Osteoblast (primary cell): ENCODE measurements at places on chromosomes 1 and 21. TPM values are rescaled to one million over a fixed set of nuclear protein-coding genes. Genes with fewer than 3 reads are reported as not detected.
A peak's percentile ranks its signal among the peaks of the same experiment; 100 is the strongest.

DNA sequence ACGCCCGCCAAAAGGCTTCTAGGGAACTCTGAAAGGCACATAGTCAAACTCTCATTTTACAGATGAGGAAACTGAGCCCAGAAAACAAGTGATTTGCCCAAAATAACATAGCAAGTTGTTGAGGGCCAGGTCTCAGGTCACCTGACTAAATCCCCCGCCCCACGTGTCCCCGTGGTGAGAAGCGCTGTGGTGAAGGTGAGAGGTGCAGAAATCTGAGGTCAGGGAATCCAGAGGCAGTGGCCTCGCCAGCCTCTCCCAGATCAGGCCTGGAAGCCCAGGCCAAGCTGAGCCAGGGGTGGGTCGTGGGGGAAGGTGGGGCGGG, 5.1 kb downstream of the HDGF start:
- no peak for DNase-seq

DNA sequence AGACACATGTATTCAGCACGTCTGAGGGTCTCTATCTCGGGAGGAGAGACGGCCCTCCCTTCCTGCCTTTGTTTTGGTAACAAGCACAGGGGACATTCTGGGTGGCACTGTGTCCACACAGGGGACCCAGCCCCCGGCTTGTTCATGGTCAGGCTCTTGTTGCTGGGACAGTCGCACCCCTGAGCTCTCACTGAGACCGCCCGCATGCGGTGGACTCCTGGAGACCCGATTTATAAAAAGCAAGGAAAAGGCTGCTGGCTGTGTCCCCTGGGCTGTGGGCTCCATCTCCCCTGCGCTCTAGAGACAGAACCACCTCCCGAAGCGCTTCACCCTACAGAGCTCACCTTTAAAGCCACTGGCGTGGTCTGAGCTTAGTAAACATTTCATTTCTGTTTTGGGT, 103.4 kb downstream of the WDR4 start:
- DNase-seq = peak; percentile 69

The TINAGL1 gene
- total RNA-seq = 31.5 and 50.3 TPM in 2 replicates

DNA sequence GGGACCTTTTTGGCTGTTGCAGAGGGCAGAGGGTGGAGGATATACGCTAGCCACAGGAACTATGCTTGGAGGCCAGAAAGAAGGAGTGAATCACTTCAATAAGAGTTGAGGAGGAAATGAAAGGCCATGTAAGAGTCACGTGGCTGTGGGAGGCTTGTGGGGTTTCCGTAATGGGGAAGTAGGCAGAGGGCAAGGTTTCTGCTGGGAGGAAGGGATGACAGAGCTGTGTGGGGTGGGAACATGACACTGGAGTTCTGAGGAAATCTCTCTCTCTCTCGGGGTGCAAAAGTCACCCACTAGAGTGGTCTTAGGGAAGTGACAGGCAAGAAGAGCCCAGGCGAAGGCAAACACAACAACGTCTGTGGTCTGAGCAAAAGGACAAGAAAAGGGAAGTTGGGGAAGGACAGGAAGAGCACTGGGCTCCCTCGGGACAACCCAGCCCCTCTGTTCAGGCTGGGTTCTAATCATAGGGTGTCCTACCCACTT, 3.9 kb upstream of the CD1C start:
- DNase-seq = no peak

The F13B gene
- total RNA-seq = under 0.01 TPM in 1 of 2 replicates, not detected in the other

DNA sequence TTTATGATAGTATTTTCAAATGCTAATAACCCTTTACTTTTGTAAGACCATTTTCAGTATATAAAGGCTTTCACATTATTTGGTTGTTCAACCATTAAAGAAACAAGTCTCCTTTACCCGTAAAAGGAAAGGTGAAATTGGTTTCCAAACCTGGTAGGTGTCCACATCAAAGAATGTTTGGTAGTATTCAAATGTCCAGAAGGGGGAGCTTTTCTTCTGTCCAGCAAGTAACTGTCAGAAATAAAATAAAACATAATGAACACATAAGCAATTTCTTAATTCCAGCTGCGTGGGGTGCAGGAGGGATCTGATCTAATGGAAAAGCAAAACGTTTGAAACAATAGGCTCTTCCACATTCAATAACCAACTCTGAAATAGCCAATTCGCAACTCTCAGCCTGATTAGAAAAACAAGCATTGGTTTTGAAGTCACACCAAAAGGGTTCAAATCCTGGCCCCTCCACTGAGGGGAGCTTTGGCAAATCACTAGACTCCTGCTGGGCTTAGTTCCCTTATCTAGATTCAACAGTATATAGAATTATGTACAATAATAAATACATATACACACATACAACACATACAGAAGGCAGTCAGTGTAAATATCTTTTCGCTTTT, 11.0 kb downstream of the YIPF1 start:
- no peak for DNase-seq

- DNase-seq = no peak
These were observed 72.4 kb downstream of the ELAVL4 start for GRCh38 chr1:50181027-50181663.

DNA sequence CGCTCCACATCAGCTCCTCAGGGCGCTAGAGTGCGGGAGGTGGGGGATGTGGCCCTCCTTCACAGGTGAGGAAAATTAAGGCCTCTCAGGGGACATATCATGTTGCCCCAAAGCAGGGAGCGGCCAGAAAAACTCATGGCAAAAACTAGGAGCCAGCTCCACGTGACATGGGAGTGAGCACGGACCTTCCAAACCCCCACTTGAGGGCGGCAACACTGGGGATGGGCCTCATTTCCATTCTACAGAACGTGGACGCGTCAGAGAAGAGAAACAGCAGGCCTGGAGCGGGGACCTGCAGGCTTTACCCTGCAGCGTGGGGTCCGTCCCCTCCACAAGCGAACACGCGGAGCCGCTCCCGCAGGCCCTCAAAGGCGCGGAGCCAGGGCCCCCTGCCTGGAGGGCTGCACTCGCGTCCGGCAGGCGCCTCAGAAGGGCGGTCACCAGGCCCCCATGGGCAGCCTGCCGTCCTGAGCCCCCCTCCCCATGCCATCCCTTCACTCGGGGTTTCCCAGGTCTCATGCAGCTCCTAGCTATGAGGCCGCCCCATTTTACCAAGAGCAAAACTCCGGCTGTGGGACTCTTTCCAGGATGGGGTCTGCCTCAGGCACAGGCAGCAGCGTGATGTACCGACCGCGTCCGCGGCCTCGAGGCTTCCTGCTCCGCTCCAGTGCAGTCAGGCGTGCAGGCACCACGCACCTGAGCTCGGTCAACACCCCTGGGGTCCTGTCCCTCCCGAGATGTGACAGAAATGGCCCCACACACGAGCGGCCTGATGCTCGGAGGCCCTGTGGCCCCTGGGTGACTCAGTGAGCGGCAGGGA, 5.5 kb downstream of the CFAP410 start:
- DNase-seq = no peak

The ACKR1 gene
- total RNA-seq = not detected in 2 replicates
